CD4-positive, alpha-beta T cell treated with Interleukin-10 for 1 hour (primary cell): ENCODE measurements at places on chromosomes 5 and 9.

DNA sequence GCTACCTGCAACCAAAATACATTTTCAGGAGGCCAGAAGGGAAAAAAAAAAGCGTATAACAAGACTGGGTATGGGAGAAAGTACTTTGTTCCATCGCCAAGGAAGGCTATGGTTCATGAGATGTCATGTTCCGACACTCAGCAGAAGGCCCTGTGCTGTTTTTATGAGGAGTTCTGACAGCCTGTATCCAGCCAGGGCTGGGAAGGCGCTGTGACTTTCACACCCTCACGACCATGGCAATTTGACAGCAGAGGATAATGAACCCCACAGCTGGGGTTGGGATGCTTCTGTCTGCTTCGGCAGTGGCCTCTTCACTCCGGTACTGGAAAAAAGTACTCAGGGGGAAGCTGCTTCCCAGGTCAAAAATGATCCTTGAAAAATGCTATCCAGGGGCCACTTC lies 154.4 kb downstream of the PRELID2 start:
- no peak for DNase-seq

DNA sequence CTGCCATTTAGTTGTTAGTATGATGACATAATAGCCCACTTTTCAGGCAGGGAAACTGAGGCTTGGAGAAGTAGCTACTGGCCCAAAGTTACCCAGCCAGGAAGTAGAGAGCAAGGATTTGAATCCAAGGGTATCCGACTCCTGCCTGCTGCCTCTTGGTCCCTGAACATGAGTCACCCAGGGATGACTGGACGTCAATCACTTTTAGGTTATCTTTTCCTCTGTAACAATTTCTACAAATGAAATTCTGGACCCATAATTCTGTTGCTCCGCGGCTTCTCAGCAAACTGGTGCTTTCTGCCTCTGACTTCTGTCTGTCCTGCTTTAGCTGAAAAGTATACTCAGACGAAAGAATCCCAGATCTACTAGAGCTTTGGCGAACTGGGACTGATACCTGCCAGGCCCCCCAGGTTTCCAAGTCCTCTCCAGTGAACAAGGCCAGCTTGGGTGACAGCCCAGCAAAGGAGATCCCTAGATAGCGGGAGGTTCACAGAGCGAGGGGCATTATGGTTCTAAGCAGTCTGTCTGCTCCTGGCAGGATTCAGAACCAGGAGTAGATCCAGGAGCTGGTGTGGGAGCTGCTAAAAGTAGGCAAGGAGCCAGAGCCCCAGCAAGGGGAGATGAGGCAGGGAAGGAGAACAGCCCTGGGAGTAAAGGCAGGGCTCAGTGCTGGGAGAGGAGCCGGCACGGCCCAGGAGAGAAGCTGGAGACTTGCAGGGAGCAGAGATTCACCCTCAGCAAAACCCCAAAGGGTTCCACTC lies 20.6 kb downstream of the OLFML2A start:
- DNase-seq: no peak

GRCh38 chr5:75048457-75048953 lies 3.9 kb downstream of the GCNT4 start:
- DNase-seq: no peak

DNA sequence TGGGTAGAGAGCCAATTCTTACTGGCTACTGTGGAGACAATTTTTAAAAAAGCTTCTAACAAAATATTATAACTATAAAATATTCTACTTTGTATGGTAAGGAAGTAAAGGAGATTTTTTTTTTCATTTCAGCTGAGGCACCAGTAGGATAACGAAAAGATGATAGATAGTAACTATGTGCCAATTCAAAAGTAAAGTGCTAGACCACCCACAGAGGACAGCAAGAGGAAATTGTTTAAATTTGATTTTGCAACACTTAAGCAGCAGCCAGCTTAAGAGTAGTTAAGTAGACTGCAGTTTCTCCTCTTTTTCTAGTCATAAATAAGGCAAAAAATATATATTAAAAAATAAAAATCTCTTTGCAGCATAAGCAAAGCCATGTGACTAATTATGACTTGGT lies 1539.3 kb upstream of the ACO1 start:
- DNase-seq: no peak

GRCh38 chr9:70340572-70340971 lies 73.9 kb downstream of the KLF9 start:
- peak; percentile 26 for DNase-seq
